ENCODE measurements at places on chromosomes 7 and 10.

GRCh38 chr10:61882621-61883370 lies 18.7 kb upstream of the ARID5B start:
- no peak for DNase-seq

DNA sequence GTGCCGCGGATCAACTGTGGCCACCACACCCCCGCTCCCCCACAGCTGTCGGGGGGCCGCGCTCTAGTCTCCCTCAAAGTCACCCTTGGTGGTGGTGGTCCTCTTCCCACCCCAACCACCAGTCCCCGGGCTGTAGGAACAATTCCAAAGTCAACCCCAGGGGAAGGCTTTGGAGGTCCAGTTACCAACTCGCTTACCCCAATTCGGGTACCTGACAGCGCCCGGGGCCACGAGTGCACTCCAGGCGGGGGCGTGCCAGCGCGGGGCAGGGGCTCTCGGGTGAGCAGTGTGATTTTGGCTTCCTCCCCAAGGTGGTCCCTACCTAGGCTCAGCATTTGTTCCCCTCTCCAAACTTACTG lies 584 bp upstream of the ZMIZ1 start:
- no peak for DNase-seq

- DNase-seq = no peak
Measured at GRCh38 chr10:69321039-69321715, 42.9 kb downstream of the HK1 start.

DNA sequence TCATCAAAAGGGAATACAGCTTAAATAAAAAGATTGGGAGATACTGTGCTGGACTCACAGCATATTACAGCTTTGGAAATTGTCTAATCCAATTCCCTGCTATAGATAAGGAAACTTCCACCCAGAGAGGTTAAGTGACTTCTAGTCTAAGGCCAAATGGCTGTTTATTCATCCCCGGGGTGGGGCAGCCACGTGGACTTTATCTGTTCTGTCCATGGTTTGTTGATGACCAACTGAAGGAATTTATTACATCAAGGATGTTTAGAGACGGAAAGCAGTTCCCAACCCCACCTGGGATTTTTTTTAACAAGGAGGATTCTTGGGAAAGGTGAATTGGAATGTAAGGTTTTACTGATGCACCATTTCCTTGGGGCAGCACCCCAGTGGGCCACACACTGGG lies 88.6 kb downstream of the ATXN7L1 start:
- DNase-seq = no peak

GRCh38 chr10:21989453-21990154 lies 13.9 kb downstream of the DNAJC1 start:
- no peak for DNase-seq

DNA sequence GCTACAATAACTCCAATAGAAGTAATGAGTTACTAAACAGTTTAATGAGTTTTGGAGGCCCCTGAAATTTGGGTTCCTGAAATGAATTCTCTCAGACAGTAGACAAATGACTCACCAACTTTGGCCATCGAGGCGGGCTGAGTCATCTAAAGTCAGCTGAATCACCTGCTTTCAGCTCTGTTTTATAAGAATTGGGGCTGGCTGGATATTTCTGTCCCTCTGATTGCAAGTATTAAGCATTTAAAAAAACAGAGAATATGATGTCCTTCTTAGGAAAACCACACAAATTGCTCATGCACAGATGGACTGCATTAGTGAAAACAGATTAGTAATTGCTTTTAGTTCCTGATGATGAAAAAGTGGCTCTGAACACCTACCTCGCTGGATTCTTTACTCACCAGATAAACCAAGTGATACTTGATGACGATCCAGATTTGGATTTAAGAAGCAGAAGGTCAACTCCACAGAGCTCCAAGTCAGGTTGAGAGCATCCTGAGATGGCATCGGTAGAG lies 59.1 kb downstream of the ZNF365 start:
- DNase-seq = no peak

DNA sequence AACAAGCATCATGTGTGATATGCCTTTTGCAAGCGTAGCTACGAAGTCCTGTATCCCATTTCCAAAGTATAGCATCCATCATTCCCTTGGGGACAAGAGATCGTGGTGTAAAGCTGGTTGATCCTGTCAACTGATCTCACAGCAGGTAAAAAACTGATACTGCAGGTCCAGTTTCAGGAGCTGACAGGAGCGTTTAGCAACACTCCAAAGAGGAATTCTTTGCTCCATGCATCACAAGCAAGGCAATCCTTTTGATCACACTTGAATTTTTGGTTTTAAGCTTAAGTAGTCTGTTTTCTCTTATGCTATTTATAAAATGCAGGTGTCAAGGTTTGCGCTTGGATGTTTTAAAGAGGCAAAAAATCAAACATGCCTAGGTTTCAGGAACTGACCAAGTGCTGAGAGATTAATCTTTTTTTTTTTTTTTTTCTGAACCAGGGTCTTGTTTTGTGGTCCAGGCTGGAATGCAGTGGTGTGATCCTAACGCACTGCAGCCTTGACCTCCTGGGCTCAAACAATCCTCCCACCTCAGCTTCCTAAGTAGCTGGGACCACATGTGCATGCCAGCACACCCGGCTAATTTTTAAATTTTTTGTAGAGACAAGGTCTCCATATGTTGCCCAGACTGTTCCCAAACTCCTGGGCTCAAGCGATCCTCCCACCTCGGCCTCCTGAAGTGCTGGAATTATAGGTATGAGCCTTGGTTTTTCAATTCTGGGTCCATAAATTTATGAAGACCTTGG lies 1.8 kb upstream of the ZDHHC4 start:
- DNase-seq = no peak

DNA sequence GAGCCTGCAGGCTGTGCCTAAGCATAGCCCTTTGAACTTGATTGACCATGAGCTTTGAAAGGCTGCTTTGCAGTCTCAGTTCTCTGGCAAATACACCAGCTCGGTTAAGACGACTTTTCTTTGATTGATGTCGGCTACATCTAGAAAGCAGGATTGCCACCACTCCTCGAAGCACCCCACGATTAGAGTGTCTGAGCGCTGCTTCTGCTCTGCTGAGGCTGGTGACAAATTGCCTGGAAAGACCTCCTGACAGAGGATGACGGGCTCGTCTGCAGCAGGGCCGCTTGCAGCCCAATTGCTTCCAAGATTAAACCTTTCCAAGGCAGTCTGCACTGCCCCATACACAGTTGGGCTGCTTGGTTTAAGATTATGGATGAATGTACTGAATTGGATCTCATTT lies 182.0 kb downstream of the CUX1 start:
- no peak for DNase-seq

GRCh38 chr7:117827862-117828261 lies 45.4 kb downstream of the CTTNBP2 start:
- no peak for DNase-seq

DNA sequence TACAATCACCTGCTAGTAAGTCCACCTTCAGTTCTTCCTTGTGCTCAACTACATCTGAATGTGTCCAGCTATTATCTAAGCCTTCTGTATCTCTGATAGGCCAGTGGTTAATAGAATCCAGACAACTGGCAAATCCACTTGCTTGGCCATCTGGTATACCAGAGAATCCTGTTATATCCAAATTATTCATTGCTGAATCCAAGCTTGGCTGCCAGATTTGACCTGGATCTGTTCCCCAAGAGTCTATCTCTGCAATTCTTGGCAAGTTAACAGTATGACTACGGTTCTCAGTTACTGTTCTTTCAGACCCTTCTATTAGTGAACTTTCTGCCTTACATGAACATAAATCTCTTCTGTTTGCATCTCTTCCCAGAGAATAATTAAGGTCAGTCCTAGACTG lies 154.6 kb upstream of the TARP start:
- DNase-seq = no peak

GRCh38 chr10:69383558-69383957 lies 33.2 kb downstream of the TACR2 start:
- no peak for DNase-seq

DNA sequence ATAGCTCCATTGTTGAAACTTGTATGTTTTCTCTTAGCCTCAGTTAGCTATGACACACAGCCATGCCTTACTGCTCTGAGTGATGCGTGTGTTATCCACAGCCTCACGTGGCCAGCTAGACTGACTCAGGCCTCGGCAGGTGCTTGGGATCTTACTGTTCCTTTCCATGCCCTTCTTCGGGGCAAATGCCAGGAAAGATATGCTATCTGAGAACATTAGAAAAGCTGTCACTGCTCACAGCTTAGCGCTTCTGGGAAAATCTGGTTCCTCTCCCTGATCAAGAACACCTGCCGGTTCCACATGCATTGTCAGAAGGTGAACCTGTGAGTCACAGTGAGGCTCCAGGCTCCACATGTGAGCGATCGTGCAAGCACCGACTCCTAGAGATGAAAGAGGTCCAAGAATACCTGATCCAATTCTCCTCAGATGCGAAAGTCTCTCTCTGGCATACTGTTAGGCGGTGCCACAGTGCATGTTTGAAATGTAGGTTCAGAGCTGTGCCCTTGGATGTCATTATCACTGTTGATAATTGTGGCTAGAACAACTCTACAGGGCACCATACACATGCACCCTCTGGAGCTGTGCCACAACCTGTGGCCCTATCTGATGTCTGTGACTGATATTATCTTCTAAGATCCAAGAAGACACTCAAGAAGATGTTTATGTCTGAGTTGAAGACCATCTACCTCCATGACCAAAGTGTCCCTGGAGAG lies 247.8 kb upstream of the IGFBP3 start:
- DNase-seq = no peak

- DNase-seq = no peak
Measured at GRCh38 chr7:107641676-107642075, 19.0 kb upstream of the SLC26A4 start.

DNA sequence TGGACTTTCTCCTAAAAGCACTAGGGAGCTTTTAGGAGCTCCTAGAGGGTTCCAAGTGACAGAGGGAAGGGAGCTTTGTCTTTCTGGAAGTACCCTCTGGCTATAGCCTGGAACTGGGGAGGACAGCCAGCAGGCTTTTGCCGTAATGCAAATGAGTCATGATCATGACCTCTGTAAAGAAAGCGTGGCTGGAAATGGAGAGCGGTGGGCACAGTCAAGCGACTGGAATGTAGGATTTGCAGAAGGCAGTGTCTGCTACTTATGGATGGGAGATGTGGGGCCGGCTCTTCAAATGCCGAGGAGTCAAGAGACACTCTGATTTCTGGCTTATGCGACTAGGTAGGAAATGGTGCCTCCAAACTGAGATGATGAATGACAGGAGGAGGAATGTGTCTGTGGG lies 34.6 kb upstream of the PLPP4 start:
- DNase-seq = no peak

All from stimulated activated CD4-positive, alpha-beta T cell treated with anti-CD3 and anti-CD28 coated beads, Interleukin-1b, Interleukin-23, amount 100 ng/mL, for 1 hour (primary cell).